GM12892 (cell line): ENCODE measurements at places on chromosomes 3 and 15.

GRCh38 chr3:108513961-108514360 is 3.6 kb upstream of the MYH15 start:
- no peak for DNase-seq

GRCh38 chr3:158748237-158748828 is 16.1 kb upstream of the RARRES1 start:
- no peak for DNase-seq

DNA sequence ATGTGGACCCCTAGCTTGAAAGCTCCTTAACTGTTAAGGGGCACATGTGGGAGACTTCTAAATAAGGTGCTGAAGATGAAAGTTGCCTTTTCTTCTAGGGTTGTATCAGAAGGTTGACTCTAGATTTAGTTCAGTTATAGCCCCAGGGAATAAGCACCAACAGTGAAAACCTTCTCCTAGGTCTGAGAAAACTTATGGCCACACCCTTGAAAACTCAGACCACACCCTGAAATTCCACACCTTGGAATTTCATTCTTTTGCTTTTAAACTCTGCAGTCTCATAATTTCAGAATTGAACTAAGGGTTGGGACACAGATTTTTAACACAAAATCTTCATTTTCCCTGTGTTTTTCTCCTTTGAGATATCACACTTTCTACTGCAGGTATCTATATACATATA is 355.8 kb upstream of the IL12A start:
- DNase-seq, result no peak

- no peak for DNase-seq
Observed at GRCh38 chr3:126423191-126424038, 28.7 kb downstream of the CFAP100 start.

DNA sequence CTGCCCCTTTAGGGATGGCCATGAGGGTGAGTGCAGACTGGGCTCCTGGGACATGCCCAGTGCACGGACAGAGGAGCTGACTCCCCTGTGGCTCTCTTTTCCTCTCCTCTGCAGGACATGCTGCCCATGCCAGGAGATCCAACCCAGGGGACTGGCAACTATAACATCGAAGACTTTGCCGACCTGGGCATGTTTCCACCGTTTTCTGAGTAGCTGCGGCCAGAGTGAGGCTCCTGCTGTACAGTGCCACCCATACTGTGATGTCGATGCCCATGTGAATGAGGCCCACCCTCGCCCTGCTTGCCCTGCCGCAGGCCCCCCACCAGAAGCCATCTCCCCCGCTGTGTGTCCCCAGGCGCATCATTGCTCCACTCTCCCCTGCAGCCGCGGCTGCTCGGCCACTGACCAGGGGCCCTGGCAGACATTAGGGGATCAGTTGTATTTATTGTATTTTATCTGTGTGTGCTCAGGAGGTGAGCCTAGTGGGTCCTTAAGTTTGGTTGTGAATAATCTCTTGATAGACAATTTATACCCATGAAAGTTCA is 101.6 kb upstream of the ABHD17C start:
- DNase-seq, result no peak

DNA sequence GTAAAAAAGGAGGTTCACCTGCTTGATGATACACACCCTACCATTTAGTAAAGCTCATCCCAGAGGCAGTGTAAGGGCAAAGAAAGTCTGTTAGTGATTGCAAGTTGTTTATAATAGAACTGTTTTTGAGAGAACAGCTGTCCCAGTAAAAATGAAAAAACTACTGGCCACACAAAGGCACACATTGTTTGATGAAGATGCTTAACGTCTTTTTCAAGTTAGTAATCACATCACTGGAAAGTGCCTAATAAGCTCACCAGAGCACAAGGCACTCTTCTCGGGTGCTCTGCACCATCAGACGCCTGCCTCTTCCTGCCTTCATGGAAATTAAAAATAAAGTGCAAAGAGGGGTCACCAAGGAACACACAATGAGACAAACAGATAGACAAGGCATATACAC is 186.9 kb downstream of the PDZRN3 start:
- DNase-seq, result no peak

DNA sequence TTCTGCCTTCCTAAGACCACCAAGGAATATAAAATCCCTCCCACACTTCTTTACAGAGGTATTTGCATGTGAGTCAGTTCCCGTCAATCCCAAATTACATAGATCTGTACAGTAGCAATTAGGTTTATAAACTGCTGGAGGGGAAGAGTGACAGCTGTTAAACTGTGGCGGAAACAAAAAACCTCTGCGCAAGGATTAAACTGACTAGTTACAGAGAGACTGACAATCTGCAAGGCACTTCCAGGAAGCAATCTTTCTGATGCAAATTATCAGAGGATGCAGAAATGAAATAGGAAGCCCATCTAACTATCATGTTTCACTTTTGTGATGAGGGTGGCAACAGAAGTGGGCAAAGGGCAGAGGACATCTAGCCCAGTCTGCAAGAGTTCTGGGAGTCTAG is 150.4 kb downstream of the RTP4 start:
- no peak for DNase-seq

DNA sequence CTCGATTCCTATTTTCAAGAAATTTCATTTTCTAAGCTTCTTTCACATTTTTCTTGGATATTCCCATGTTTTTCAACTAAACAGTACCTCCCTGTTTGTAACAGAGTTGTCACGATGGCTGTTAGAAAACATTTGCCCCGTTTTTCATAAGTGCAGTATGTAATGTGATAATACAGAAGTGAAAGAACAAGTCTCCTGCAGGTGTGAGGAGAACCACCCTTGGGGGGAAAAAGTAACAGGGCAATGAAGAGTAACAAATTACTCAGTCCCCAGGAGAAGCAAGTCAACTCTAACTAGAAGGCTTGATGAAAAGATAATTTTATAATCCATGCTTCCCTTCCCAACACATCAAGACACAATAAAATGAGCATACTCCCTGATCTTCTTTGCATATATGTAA is 493.3 kb downstream of the FOXP1 start:
- DNase-seq, result no peak

GRCh38 chr3:138188013-138188730 is 1.1 kb downstream of the ARMC8 start:
- DNase-seq, result peak; percentile 26

- DNase-seq, result no peak
Observed at GRCh38 chr3:172701751-172702150, 9.1 kb downstream of the NCEH1 start.

GRCh38 chr3:15287565-15288330 is 44.6 kb downstream of the SH3BP5 start:
- DNase-seq, result no peak

DNA sequence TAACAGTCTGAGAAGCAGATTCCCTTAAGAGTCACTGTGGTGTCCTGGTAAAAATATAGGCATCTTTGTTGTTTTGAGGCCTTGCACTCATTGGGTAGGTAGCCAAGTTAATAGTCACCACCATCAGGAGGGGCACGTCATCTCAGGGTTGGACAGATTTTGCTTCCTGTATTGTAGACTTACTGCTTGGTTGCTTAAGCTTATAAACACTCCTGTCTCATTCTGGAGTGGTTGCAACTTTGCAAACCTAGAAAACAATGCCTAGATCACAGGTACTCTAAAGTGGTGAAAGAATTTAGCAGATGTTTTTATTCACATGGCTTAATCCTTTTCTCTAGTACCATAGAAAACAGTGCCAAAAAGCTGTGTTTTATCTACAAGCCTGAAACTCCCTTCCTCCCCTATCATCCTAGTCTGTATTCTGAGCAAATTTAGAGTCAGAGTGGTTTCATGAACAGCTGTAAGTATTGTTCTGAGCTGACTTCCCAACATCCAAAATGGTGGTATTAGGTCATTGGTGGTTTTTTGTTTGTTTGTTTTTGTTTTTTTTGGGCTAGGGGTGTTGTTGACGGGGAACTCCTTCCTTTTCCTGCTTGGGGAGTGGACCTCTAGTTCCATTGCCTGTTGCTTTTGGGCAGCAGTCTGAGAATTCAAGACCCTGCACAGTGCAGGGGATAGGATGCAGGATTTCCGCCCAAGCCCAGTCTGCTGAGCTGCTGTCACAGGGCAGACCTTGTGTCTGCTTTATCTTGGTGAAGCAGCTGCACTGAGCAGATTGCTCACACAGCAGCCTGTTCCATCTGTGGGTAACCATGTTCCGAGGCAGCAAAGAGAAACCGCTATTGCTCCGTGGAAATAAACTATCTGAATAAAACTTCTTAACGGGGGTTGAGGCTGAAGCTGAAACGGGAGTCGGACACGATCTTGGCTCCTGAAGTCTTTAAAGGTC is 202.0 kb downstream of the AKAP13 start:
- DNase-seq, result no peak

DNA sequence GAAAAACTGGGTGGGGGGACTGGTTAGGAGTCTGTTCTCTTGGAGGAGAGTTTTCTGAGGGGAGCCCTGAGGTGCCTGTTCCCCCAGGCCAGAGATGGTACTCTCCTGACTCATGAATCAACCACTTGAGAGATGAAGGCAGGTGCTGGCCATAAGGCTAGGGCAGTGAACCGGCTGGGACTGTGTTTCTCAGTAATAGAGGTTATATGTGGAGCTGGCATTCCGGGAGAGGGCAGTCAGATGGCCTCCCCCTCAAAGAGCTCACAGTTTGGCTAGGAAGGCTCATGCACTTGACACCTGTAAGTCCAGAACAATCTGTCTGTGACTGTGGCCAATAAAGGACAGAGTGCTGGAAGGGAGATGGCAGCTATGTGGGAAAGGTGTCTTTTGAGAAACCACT is 10.0 kb upstream of the SCN10A start:
- no peak for DNase-seq

GRCh38 chr15:53397041-53397616 is 362.3 kb downstream of the WDR72 start:
- no peak for DNase-seq

DNA sequence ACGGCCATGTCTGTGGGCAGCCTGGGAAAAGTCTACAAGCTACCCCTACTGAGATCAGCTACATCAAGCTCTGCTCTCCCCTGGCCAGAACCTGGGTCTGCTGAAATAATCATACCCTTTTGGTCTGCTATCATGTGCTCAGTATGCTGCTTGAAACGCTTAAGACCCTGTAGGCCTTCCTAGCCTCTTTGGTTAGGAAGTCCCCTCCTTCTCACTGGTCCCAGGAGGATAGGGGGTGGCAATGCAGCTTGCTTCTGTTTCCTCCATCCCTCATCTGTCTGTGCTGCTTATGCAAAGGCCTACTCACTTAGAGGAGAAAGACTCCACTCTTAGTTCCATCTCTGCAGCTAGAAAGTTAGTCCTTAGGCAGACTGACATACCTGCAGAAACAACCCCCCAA is 118.2 kb upstream of the RASGRP1 start:
- DNase-seq, result no peak

- no peak for DNase-seq
Observed at GRCh38 chr15:65968511-65968910, 99.2 kb downstream of the RAB11A start.

DNA sequence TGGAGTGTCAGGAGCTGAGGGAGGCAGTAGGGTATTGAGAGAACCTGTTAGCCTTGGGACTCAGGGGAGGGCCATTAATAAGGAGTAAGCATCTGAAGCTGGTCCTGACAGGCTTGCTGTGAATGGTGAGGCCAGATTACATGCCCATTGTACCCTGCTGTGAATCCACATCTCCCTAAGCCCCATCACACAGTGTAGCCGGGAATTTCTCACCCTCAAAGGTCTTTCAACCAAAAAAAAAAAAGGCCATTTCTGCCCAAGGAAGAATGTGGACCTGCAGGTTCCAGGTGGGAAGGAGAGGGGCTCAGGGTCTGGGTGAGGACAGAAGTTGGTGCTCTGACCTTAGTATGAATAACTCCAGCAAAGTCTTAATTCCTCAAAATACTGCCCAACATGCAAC is 37.2 kb downstream of the MAGEF1 start:
- DNase-seq, result no peak

DNA sequence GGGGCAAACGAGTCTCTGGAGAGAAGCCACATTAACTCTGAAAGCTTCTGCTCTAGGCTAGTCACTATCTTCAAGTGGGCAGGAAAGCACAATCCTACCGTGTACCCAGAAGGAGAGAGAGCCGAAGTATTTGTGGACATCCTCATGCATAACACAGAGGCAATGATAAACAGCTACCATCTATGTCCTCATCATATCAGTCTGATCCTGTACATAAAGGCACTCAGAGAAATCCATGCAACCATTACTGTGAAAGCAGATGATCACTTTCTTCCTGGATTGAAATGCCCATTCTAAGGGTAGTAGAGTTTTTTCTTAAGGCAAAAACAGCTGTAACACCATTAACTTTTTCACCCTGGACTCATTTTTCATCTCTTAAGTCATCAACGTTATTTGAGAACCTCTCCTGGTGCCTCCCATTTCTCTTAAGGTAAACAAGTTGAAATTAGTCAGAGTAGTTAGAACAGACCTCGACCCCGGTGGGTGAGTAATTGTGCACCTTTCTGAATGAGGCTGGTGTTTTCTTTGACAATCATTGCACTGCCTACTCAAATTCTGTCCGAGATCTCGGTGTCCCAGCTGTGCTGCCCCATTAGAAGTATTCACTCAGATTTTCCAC is 327.4 kb downstream of the SHQ1 start:
- DNase-seq, result no peak
